ENCODE measurements at places on chromosomes 11 and 22. TPM values are rescaled to one million over a fixed set of nuclear protein-coding genes. Genes with fewer than 3 reads are reported as not detected.

The PRRG4 gene
- total RNA-seq: 22.9 TPM

The TFIP11 gene
- 28.0 TPM for total RNA-seq

The OR51S1 gene
- not detected for total RNA-seq

The GSTT2 gene
- not detected for total RNA-seq

The HBD gene
- total RNA-seq: 38.4 TPM

- DNase-seq: no peak
Observed at GRCh38 chr22:45418056-45418769, 4.7 kb downstream of the RIBC2 start.

- no peak for DNase-seq
Observed at GRCh38 chr11:27571154-27571810, 64.7 kb upstream of the LIN7C start.

- DNase-seq: no peak
Observed at GRCh38 chr11:62917906-62918502, 3.2 kb downstream of the CHRM1 start.

All from sciatic nerve (tissue), 2 donors.